Substantia nigra (tissue), 51 donors: ENCODE measurements at places on chromosomes 3 and 15.
A peak's percentile ranks its signal among the peaks of the same experiment; 100 is the strongest.

DNA sequence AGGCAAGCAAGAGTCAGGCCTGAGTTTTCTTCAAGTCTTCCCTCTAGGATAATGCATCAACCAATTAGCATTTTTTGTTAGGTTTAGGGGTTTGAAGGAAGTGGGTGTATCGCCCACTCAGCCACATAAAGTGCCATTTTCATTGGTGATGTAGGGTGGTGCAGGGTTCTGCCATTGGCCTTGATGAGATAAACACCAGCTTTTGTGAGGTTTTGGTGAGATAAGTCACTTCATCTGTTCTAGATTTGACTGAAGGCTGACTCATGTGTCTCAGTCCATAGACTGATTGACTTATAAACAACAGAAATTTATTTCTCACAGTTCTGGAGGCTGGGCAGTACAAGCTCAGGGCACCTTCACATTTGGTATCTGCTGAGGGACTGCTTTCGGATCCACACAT, 84.5 kb upstream of the C3orf80 start:
- DNase-seq: no peak

- DNase-seq: no peak
Measured at GRCh38 chr3:46536758-46537157, 29.3 kb downstream of the LRRC2 start.

DNA sequence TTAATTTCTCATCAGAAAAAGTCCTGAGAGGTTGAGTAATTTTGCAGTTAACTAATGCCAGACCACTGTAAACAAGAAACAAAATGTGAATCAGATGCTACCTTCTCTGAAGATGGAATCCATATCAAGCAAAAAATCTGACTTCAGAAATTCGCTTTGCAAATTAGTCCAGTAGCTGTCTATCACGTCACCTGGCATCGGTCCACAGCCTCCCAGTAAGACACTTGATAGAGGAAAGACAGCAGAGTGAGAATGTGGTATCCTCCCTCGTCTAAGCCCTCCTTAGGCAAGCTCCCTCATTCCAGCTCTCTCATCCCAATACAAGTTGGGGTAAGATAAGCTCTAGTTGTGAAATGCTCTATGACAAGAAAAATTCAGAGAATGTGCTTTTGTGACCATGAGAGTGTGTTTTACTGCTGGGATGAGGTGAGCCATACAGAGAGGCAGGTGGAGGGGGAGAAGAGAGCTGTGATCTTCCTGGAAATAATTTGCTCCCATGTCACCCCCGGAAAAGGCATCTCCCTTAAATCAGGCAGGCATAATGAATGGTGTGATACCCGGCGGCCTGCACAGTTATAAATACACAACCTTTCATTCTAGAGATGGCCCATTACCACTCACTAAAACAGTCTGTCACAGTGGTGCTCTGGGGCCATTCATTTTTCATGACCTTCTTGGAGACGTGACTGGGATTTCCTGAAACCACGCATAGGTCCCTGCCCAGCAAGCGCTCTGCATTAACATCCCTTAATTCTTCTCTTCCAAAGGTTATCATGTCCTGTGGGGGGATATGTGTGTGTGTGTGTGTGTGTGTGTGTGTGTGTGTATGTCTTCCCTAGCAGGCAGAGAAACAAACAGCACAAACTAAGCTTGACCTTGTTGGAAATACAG, 602.0 kb upstream of the KCNMB2 start:
- DNase-seq: no peak

DNA sequence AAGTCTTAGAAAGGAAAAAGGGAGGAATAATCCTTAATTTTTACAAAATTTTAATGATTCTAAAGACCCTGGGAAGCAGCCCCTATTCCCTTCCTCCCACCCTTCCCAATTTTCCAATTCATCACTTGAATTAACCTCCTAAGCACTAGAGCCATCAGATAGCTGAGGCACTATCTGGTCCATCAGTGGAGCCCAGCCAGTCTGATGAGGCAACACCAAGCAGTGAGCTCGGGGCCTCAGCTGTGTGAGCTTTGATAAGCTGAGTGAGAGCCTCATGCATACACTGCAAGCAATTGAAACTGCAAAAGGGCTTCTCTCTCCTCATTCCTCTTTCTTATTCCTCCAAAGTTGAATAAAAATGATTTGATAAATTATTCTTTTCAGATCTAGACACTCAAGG, 31.9 kb downstream of the TUSC7 start:
- peak; percentile 47 for DNase-seq

DNA sequence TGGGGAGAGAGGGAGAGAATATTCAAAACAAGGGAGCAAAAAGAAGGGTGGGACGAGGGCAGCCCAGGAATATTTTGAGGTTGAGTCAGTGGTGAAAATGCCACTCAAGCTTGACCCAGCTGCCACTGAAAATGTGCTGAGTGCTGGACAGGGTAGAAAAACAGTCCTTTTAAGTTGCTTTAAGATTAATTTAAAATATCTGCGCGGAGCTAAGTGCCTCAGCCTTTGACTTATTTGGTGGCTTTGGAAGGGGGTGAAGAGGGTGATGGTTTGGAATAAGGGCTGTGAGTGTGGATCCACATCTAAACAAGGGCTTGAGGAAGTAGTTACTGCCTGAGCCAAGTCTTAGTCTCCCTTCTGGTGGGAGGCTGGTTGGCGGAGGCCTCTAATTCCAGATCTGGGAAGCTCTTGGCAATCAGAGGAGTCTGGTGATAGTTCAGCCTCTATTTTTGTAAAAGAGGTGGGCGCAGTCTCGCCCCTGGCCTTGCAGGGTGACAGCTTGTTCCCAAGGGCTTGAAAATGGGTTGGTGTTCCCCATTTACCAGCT, 280.8 kb upstream of the ROPN1 start:
- DNase-seq: no peak

DNA sequence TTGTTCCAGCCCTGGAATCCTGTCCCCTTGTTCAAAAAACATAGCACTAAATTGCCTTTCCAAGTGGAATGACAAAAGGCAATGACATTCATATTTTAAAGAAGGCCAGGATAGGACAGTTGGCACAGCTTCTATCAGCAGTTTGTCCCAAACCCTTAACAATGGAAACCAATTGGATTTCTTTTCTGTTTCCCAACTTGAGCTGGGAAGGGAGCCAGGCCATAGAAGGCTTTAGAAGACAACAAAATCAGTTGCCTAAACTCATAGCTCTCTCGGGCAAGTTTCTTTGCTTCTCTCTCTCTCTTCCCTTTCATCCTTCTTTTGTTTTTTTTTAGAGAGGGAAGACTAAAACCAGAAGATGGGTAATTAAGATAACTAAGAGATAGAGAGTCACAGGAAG, 227.7 kb upstream of the TPRG1 start:
- no peak for DNase-seq

DNA sequence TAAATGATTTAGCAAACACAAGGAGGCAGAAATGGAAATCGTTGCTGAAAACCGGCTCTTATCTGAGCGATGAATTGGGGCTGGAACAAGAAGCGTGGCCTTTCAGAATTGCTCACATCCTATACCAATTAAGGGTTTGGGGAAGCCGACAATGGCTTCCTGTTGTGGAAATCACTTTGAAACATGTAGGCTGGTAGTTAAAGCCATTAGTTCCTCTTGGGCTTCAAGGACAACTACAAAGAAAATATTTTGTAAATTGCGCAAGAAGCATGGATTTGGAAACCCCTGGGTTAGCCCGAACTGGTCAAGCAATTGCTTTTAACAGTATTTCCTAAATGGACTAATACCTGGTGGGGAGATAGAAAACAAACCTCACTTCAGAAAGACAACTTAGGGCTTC, 182.4 kb downstream of the ADAMTS9 start:
- no peak for DNase-seq

GRCh38 chr3:146800484-146800883, 195.3 kb upstream of the PLSCR5 start:
- no peak for DNase-seq

DNA sequence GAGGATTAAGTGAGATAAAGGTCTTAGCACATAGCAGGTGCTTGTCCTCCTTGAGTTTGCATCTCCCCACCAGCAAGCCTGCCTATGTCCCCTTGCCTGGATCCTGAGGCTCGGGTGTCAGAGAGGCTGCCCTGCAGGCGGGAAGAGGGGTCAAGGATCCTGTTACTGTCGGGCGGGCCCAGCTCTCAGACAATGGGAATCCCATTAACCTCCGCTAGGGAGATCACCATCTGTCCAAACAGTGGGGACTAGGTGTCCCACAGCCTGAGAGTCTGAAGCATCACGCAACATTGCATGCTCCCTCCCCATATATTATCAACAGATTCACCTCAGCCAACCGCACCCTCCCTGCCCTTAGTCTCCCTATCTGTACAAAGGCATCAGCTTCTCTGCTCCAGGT, 151.4 kb downstream of the FBLN2 start:
- no peak for DNase-seq

DNA sequence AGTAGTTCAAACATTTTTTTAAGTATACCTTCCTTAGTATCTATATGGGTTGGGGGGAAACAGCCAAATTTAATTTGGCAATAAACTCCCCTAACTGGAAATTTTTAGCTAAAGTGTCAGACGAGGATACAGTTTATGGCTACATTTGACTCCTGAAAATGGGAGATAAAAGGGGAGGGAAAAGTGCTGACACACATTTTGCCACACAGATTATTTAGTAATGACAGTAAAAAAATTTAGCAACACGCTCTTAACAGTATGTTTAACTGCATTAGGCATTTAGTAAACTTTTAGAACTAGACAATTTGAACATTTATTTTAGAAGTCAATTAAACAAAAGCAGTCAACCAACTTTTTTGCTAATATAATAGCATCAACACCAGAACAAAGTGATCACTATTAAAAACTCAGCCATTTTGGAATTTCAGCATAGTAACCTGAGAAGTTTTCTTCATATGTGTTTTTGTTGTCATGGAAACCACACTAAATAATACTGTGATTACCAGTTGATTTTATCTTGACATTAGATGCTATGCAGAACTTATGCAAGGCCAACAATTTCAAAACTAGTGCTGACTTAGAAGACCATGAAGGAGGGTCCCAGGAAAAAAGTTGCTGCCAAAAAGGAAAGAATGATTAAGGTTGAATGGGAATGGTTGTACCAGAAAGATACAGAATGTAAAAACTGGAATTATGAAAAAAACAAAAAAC, 47.0 kb upstream of the TFG start:
- no peak for DNase-seq

GRCh38 chr15:68471541-68471940, 39.6 kb upstream of the ITGA11 start:
- no peak for DNase-seq

GRCh38 chr3:181711325-181712135, at the start of gene SOX2:
Gene SOX2 (plus strand): TSS chr3:181711925. CDS start chr3:181712361, 436 bp downstream.
- peak; percentile 93 for DNase-seq

- DNase-seq: no peak
Measured at GRCh38 chr3:138872632-138873031, 37.9 kb upstream of the PIK3CB start.

DNA sequence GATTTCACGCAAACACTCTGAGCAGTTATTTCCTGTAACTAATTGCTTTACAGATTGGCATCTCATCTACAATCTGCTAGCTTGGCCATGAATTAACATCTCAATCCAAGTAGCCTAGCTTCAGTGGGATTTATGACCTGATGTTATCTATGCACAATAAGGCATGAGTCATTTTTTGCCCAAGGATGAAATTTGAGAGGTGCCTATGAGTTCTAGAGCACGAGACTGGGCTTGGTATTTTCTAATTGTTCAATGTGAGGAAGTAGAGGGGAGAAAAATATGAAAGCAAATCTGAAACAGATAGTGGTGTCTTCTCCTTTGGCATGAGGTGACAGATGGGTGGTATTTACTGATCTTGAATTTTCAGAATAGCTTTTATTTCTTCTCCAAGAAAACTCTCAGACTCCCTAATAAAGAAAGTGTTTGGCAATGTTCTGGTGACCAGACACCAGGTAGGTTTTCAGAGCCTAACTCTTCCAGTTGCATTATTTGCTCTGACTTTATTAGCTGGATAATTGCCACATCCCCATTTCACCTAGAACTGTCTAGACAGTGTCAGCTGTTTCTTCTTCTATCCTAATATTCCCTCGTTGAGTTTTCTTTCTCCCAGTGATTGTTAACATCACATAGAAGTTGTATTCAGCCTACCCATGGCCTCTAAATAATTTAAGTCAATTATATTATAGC, 301.0 kb upstream of the UMPS start:
- no peak for DNase-seq

DNA sequence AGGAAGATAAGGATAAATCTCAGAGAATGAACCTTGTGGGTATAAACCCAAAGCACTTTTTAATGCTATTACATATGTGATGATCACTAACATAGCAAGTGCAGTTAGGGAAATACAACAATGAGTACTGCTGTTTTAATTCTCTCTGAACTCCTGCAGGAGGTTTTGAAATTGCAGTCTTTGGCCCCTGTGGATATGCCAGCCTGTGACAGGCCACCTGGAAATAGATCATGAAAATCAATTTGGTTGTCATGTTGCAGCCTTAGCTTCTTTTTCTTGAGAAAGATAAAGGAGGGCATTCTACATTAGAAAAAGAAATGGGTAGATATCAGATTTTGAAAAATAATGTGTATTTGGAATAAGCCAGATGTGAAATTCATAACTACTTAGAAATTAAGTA, 103.6 kb downstream of the RSRC1 start:
- DNase-seq: no peak

GRCh38 chr3:58198804-58199203, 12.0 kb downstream of the DNASE1L3 start:
- no peak for DNase-seq

GRCh38 chr15:101650145-101650544, 2.0 kb downstream of the TM2D3 start:
- no peak for DNase-seq

DNA sequence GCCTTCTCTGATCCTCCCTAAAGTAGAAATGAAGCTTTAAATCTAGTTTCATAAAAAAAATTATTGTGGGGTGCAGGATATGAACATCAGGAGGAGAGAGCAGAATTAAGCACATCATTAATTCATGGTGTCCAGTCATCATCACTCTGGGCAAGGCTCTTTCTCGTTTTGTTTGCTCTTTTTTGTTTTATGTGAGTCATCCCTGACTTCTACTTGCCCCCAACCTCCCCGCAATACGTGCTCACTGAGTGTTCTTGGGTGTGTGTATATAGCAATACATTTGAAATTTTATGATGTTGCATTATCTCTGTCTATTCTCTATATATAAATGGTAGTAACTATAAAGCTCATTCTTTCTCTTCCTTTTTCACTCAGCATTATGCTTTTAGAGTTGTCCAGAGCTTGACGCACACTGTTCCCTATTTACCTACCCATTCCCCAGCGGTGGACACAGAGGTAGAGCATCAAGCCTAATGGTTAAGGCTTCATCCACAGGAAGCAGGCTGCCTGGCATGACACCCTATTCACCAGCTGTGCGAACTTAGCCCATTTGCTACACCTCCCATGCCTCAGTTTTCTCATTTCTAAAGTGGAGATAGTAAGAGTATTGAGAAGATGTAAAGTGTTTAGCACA, 72.3 kb downstream of the CD200R1L start:
- DNase-seq: no peak

DNA sequence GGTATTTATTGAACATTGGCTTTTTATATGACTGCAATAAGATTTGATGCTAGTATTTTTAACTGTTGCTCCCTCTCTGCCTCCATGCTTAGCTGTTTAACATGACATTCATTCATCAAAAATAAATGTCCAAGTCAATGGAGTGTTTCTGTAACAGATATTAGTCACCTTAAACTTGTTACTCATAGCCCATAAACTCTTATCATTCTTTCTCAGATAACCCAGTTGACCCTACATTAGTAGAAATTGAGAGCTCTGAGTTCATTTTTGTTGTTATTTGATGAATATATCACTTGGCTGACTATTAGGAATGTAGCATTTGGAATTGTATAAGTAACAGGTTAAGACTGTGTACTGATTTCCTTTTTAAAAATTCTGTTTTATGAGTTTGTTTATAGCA, 201.1 kb downstream of the UBE2E2 start:
- no peak for DNase-seq

- DNase-seq: no peak
Measured at GRCh38 chr3:134363381-134363755, 10.9 kb downstream of the AMOTL2 start.
